ENCODE measurements at places on chromosomes 1 and 21.

- DNase-seq = no peak
Measured at GRCh38 chr1:174397261-174397660, 50.5 kb upstream of the GPR52 start.

GRCh38 chr1:214327514-214327913 lies 46.6 kb downstream of the SMYD2 start:
- no peak for DNase-seq

GRCh38 chr1:98523256-98523655 lies 138.3 kb upstream of the SNX7 start:
- DNase-seq = no peak

GRCh38 chr1:240086726-240087125 lies 5.0 kb upstream of the FMN2 start:
- no peak for DNase-seq

DNA sequence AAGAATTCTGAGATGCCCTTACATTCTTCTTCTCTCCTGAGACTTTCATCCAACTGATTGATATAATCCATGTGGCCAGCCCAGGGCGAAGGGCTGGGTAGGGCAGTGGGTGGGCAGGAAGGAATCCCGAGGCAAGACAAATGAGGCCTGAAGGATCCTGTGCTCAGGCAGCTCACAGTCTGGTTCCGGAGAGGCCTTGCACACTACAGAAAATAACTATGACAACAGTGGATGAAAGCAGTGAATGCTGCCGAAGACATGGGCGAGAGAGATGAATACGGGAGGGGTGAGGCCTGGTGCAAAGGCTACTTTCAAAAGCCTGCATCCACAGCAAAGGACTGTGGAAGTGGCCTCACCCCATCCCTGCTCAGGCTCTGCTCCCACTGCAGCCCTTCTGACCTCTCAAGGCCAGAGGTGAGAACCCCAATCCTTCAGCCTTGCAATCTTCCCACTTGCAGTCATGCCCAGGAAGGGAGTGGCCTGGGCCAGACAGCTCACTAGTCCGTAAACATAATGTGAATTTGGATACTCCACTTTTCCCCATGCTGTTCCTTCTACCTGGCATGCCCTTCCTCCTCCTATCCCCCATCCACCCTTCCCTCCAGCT lies 183.7 kb upstream of the EDN2 start:
- DNase-seq = no peak

GRCh38 chr1:199121047-199121446 lies 482.2 kb downstream of the PTPRC start:
- no peak for DNase-seq

GRCh38 chr1:217599154-217599553 lies 31.7 kb downstream of the GPATCH2 start:
- DNase-seq = no peak

GRCh38 chr1:160807247-160807646 lies 11.3 kb downstream of the LY9 start:
- DNase-seq = no peak

- DNase-seq = no peak
Measured at GRCh38 chr1:168100315-168101002, 36.3 kb downstream of the GPR161 start.

- DNase-seq = peak; percentile 37
Measured at GRCh38 chr1:90579212-90579802, 137.8 kb downstream of the BARHL2 start.

GRCh38 chr1:111855260-111855659 lies 99.6 kb downstream of the DDX20 start:
- no peak for DNase-seq

- DNase-seq = no peak
Measured at GRCh38 chr1:32138965-32139364, 31.1 kb downstream of the KPNA6 start.

DNA sequence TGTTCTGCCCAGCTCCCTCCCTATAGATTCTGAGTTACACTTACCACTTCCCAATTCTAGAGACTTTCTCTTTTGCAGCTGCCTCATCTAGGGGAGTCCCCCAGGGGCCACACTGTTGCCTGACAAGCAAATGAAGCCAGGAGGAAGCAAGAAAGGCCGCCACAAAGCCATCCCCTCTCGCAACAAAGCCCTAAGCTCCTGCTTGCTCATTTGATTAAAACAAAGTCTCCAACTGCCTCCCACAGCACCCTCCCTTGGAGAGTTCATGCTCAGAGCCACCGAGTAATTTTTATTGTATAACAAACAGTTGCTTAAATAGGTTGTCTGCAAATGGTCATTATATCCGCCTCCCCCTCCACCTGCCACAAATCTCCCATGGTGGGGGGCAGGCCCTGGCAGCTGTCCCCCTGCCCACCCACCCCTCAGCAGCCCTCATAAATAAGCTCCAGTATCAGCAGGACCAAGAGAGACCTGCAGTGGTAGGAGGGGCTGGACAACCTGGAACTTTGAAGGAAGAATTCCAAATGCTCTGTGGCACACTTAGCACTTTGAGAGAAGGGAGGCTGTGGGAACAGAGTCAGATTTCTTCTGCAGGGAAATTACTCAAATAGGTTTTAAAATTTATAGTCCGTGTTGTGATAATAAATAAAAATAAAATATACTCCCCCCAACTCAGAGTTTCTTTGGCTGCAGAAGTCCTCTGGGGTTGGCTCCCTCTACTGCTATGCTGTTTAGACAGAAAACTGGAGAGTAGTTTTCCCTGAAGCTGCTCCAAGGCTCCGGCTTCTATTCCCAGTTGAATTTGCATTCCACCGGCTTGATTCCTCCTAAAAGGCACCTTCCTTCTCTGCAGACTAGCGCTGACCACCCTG lies 237.5 kb downstream of the TTLL7 start:
- DNase-seq = no peak

DNA sequence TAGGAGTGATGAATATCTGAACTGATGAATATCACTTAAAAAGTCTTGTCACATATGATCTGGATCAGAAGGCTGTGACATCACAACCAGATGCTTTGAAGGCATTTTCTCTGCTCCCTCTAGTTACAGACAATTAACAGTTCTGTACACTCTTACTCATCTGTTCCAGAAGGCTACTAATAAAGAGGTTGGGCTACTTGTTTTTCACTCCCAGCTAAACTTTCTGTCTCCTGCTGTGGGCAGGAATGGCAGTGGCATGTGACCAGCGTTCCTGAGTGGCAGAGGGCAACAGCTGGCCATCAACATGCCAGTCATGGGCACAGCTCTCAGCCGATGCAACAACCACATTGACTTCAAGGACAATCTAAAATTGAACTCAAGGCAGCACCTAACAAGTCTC lies 66.7 kb downstream of the SLC45A1 start:
- DNase-seq = peak; percentile 65

DNA sequence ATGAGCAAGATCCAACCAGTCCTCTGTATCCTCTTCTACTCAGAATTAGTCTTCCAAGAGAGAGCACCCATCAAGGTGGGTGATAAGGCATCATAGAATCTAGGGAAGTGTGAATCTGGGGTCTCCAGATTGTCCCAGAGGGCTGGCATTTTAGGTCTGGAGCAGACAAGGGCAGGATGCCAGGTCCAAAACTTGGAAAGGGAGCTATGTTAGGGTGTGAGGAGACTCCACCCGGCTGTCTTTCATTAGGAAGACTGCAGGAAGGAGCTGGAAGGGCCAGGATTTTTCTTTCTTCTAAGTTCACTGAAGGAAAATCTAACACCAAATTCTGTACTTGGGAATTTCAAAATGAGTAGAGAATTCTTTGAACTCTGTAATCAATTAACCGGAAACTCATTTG lies 86.1 kb upstream of the BMP8A start:
- DNase-seq = no peak

DNA sequence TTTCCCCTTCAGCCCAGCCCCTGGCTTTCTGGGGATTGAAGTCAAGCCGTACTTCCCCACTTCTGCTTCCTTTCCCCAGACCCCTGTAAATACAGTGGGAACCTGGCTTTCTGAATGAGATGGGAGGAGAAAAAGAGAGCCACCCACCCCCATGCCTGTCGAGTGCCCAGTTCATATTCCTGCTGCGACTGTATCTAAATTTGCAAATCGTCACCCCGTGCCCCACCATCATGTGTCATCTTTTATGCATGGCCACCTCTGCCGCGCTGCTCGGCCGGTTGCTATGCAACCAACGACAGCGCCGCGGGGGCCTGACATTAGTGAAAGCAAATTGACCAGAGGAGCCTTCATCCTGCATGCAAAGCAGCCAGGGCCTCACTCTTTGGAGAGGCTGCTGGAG lies 143.0 kb downstream of the ELAVL4 start:
- peak; percentile 10 for DNase-seq

DNA sequence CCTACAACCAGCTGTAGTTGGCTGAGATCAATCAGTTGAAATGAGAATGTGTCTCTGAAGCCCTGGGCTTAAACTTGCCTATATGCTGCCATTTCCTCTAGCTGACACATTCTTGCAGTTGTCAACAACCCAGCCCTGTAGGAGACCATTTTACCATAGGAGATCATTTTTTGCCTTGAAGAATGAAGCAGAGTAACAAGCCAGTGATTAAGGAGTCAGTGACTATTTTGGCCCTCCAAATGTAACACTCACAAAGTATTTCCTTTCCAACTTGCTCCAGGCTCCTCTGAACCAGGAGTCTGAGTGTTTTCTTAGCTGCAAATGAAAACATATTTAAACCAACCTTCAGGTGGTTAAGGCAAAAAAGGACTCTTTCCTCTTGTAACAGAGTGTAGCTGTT lies 183.5 kb downstream of the ZZZ3 start:
- no peak for DNase-seq

- no peak for DNase-seq
Measured at GRCh38 chr1:39720094-39720999, 18.3 kb upstream of the PPIE start.

- DNase-seq = no peak
Measured at GRCh38 chr1:11196945-11197344, 7.8 kb downstream of the ANGPTL7 start.

GRCh38 chr1:35559317-35559944 lies 1.8 kb downstream of the NCDN start:
- peak; percentile 62 for DNase-seq

DNA sequence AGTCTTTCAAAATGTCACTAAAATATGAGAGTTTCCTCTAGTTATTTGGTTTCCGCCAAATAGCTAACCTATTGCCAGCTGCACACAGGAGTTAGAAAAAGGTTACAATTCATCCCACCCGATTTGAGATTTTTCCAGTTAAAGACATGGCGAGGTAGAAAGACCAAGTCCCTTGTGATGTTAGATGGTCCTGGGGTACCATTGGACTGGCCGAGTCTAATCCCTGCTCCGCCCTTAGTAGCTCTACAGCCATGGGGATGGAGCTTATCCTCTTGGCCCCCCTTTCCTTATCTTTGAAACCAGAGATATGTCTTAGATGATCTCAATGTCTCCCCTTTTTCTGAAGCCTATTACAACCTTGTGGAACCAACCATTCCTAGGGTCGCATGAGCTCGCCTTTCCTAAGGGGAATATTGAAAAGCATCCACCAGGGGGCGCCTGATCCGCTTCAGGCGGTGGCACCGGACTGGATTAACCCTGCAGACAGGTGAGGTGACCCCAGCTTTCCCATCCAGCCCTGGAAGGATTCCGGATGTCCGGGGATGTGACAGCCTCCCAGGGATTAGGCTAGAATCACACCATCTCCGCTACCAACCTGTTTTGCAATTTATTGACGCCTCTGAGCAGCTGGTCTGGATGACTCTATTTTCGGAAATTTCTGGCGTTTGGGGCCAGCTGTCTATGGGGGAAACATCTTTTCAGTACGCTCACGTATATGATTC lies 68.3 kb upstream of the SIM2 start:
- peak; percentile 39 for DNase-seq

DNA sequence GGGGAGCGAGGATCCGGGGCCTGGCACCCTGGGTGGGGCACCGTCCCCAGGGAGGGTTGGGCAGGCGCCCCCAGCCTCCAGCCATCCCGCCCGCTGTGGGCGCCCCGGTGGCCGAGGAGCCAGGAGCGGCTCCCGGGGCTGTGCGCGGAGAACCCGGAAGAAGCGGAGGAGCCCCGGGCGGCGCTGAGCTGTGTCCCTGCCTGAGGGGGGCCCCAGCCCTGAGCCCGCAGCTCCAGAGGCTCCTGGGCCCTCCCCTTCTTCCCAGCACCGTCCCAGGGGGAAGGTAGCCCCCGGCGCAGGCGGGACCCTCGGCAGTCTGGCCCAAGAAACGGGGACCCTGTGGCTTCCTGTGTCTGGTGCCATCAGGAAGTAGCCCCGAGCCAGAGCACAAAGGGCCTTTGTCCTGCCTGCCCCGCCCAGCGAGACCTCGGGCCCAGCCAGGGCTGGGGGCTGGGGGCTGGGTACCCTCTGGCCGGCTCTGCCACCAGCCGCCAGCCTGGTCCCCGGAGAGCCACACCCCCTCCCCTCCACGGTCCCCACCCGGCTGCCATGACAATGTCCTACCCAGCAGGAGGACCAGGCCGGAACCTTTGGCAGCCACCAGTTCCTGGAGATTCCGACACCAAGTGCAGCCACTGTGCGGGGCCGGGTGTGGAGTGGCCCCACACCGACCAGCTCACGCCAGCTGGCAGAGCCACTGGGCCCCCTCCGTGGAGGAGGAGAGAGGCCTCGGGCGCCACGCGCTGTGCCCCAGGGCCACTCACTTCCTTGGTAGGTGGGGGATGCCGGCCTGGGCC lies 15.6 kb upstream of the TTLL10 start:
- peak; percentile 90 for DNase-seq

GRCh38 chr1:59730302-59730701 lies 84.4 kb upstream of the HOOK1 start:
- no peak for DNase-seq

DNA sequence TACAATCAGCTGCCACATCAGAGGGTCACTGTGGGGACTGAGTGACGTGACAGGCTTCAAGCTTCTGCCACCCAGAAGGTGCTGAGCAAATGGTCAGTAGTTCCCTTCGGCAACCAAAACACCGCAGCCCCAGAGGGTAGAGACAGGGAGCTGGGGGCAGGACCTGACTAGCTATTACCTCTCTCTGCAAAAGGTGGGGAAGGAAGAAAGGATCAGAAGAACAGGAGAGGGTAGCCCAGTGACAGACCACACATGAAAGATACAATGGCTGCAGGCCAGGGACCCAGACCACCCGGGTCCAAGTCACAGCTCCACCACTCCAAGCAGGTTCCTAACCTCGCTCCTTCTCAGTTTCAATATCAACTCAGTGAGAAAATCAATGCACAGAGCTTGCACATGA lies 377.1 kb downstream of the NPHP4 start:
- no peak for DNase-seq

DNA sequence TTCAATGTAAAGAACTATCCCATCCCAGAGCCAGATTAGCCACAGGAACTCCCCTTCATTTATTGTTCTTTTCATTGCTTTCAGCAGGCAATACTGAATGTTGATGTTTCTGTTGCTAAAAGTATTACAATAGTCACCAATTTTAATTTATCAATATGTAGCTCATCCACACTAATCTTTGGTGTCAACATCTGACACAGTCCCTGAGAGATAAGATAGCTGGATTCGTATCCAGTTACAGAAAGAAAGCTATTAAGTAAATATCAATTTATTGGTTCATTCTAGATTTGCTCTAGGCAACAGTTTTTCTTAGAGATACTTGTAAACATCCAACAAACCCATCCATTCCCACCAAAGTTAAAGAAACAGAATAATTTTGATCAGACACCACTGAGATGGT lies 4.7 kb downstream of the ADSS2 start:
- DNase-seq = no peak

- DNase-seq = no peak
Measured at GRCh38 chr1:93607814-93608186, 73.8 kb downstream of the BCAR3 start.

Data from Ammon's horn (tissue), 1 donor.